ENCODE measurements at places on chromosomes 6 and 20.
A peak's percentile ranks its signal among the peaks of the same experiment; 100 is the strongest.

DNA sequence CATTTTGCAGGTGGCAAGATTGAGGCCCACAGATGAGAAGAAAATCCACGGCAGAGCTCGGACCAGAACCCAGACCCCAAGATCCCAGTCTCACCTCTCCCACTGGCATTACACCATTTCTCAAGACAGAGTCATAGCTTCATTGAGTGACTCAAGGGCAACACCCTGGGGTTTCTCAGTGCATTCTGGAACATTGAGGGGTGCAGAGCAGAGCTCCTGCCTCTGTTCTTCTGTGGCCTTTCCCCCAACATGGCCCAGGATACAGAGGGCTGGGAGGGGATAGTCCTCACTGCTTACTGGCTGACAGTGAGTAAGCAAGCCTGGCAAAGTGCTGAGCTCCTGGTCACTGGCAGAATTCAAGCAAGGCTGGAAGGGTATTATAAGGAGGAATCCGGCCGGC is 74.0 kb downstream of the MDGA1 start:
- DNase-seq = no peak

DNA sequence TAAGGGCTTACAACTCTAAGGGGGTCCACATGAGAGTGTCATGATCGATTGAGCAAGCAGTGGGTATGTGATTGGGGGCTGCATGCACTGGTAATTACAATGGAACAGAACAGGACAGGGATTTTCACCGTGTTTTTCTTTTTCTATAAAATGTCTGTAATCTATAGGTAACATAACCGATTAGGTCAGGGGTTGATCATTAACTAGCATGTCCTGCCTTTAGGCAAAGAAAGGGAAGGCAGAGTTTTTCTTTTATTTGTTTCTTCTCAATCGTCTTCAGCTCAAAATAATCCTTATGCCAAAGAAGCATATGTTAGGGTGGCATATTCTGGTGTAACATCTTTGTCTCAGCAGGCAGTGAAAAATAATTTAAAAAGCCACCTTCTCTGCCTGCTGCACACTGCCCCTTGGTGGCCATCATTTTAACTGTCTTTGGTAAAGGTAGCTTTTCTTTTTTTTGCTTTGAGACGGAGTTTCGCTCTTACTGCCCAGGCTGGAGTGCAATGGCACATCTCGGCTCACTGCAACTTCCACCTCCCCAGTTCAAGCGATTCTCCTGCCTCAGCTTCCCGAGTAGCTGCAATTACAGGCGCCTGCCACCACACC is 9.7 kb upstream of the CEP43 start:
- DNase-seq = peak; percentile 28

GRCh38 chr20:34324541-34324940 is 21.4 kb upstream of the AHCY start:
- no peak for DNase-seq

- no peak for DNase-seq
Measured at GRCh38 chr6:38484656-38485055, 155.1 kb downstream of the BTBD9 start.

DNA sequence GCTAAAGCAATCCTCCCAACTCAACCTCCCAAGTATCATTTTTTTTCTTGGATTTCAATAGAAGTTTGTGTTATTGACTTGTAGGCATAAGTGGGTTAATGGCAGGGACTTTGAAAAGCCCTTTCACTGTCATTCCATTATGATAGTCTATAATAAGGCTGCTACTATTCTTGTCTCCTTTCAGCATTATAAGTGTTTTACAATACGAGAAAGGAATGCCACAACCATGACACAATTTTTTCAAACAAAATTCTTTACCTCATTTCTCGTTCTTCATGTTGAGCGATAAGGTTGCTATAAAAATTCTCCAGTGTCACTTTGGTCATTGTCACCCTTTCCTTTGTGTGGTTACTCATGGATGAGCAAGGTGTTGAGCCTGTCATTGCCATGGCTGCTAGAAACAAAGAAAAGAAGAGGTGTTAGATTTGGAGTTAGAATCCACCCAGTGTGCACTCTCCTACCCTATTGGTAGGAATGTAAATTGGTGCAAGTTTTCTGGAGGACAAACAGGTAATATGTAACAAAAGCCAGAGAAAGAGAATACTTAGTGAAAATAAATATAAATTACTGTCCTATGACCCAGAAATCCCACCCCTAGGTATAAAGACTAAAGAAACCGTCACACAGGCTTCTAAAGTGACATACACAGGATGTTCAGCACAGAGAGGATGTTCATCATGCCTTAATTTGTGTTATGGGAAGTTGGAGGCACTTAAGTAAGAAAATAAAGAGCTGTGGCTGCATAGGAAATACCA is 7.3 kb downstream of the STK38 start:
- peak; percentile 19 for DNase-seq
